Activated naive CD8-positive, alpha-beta T cell treated with anti-CD3 and anti-CD28 coated beads for 36 hours (primary cell): ENCODE measurements at places on chromosomes 1 and 21. TPM values are rescaled to one million over a fixed set of nuclear protein-coding genes. Genes with fewer than 3 reads are reported as not detected.

SAMD11 gene
- total RNA-seq = not detected

GBP5 gene
- total RNA-seq = 186 TPM

TP73 gene
- 0.58 TPM for total RNA-seq

NUDT4B gene
- 1.4 TPM for total RNA-seq

PRDM16 gene
- total RNA-seq = 0.12 TPM

ADAM30 gene
- total RNA-seq = not detected

TTC22 gene
- total RNA-seq = 5.3 TPM

TAS1R3 gene
- 0.06 TPM for total RNA-seq

LCE2A gene
- not detected for total RNA-seq

ADGRL4 gene
- not detected for total RNA-seq

DLGAP3 gene
- 0.74 TPM for total RNA-seq

GOLT1A gene
- 0.33 TPM for total RNA-seq

PADI2 gene
- total RNA-seq = 0.06 TPM

DNA sequence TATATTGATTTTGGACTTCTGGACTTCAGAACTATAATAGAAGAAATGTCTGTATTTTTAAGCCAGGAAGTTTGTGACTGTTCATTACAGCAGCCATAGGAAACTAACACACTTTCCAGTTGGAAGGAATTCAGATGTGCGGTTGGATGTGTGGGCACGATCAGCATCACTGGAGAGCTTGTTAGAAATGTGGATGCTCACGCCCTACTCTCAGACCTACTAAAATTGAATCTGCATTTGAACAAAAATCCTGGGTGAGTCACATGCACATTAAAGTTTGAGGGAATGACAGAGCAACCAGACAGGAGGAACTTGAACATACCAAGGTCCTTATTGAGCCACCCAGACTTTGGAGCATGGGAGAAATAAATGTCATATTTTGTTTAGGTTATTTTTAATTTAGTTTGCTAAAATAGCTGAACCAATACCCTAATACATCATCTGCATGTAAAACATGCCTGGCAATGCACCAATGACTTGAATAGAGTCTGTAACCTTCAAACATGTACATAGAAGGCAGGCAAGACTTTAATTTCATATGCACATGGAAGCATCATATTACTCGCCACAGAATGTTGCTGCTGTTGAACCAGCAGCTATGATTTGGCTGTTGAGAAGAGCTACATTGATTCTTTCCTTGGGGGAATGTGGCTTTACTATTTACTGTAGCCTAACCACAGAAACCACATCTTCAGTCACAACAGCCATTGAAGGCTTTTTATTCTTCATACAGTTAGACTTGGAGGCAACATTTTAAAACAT lies 346.2 kb downstream of the BARHL2 start:
- DNase-seq = no peak

GRCh38 chr1:43566382-43567044 lies 35.8 kb downstream of the PTPRF start:
- DNase-seq = no peak

DNA sequence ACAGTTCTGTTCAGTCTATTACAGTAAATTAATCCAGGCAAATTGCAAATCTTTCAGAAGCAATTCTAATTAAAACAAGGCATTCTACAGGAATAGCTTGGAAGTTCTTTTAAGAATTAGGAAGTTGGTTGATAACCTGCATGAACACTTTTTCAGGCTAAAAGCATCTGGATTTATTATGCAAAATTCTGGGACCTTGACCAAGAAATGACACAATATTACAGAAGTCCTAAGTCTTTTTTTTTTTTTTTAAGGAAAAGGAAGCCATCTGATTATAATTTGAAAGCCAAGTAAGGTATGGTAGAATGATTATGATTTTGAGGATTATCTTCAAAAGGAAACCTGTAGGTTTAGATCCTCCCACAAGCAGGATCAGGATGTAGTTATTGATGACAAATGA lies 74.7 kb upstream of the KCNK2 start:
- no peak for DNase-seq

DNA sequence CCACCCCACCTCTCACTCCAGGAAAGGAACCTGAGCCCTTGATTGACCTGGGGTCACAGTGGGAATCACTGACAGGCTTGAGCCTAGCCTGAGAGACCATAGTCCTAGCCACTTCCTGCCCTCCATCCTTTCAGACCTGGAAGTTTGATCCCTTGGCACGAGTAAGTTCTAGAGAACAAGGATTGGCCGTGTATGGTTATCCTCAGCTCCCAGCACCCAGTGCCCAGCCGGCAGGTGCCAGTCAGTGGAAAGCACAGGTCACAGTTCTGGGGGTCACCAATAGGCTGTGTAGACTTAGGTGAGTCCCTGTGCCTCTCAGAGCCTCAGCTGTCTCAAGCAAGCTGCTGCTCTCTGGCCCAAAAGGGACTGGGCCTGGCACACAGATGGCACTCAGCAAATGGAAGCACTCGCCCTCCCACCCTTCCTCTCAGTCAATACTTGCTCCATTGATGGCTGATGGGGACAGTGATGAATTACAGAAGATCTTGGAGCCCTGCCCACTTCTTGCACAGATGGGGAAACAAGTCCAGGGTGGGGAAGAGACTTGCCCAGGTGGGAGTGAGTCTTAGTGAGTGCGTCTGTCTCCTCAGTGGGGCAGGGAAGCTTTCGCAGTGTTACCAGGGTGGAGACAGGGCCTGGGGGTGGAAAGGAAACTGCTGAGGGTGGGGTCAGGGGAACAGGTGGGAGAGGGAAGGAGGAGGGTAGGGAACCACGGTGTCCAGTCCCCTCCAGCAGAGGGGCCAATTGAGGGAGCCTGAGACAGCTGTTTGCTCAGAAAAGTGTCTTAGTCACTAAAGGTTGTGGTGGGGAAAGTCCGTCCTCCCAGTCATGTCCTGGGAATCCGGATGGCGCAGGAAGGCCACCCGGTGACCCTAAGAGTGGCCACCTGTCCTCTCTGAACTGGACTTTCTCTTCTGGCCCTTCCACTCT lies 2.6 kb upstream of the KCNQ4 start:
- DNase-seq = no peak

DNA sequence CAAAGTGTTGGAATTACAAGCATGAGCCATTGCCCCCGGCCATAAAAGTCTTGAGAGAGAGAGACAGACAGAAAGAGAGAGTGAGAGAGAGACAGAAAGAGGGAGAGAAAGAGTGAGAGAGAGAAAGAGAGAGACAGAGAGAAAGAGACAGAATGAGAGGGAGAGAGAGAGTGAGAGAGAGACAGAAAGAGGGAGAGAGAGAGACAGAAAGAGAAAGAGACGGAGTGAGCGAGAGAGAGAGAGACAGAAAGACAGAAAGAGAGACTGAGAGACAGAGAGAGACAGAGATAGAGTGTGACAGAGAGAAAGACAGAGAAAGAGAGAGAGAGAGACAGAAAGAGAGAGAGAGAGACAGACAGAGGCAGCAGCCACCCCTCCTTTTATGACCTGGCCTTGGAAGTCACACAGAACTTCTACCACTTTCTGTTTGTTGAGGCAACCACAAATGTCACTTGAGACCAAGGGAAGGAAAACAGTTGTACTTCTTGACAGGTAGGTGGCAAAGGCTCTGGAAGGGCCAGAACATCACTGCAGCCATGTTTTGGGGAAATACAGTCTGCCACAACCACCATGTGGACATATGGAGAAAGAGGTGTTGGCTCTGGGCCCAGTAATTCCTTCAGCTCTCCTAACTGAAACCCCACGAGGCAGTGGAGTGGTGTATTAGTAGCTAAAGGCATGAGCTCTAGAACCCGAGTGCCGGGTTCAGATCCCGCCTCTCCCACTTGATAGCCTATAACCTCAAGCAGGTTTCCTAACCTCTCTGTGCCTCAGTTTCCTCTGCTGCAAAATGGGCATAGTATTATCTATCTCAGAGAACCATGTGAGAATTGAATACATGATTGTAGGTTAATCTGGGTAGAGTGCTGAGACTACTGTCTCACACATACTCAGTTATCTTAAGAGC lies 50.6 kb downstream of the TNFRSF8 start:
- no peak for DNase-seq

DNA sequence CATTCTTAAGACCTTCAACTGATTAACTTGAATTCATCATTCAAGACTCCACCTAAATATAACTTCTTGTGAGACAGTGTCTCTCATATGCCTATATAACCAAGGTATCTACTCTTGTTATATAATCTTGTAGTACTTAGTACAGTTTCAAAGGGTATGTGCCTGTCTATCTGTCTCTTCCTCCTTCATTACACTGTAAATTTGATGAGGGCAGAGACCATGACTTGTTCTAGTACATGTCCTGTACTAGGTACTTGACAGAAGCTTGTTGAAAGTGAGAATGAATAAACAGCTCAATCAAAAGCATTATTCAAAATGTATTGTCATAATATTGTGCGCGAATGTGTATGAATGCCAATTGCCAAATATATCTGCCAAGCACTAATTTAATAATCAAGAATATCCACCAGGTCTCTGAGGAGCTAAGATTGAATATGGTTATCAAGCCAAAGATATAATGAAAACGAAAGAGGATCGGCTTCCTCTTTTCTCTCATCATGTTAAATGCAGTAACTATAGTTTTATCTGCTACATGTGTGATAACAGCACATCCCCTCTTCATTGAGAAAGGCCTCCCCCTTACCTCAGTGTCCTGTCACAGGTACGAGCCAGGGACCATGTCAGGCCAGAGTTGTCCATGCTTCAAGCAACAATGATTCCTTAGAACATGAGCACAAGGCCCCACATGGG lies 117.3 kb downstream of the UCHL5 start:
- no peak for DNase-seq

- no peak for DNase-seq
Observed at GRCh38 chr1:53871773-53872484, 17.7 kb downstream of the YIPF1 start.

DNA sequence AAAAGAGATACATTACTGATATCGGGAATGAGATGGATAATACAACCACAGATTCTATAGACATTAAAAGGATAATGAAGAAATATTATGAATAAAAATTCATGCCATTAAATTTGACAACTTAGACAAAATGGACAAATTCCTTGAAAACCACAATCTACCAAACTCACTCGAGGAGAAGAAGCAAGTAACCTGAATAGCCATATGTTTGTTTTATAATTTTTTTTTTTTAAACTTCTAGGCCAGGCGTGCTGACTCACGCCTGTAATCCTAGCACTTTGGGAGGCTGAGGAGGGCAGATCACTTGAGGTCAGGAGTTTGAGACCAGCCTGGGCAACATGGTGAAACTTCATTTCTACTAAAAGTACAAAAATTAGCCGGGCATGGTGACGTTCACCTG lies 327.9 kb downstream of the VAV3 start:
- DNase-seq = no peak

DNA sequence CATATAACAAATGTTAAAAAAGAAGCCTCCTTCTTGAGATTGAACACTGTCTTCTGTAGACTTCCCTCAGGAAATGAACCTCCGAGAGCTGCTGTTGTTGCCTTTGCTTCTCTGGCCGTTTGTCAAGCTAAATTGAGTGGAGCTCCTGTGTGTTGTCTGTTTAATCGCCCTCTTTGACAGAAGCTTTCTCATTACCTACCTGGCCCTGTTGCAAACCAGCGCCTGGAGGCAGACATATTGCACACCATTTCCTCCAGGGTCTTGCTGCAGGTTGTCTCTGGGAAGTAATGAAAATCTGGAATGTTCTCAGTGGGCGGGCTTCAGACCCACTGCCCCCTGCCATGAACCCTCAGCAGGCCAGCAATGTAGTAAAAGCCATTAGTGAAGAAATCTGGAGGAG lies 83.3 kb downstream of the GABPA start:
- DNase-seq = no peak

DNA sequence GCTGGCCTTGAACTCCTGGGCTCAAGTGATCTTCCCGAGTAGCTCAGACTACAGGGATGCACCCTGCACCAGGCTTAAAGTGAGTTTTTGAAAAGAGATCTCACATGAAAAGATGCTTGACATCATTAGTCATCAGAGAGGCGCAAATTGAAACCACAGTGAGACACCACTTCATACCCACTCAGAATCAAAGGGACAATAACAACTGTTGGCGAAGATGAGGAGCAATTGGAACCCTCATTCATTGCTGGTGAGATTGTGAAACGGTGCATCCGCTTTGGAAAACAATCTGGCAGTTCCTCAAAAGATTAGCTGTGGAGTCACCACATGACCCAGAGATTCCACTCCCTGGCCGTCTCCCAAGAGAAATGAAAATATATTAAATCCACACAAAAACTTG lies 122.3 kb downstream of the PGBD5 start:
- no peak for DNase-seq

DNA sequence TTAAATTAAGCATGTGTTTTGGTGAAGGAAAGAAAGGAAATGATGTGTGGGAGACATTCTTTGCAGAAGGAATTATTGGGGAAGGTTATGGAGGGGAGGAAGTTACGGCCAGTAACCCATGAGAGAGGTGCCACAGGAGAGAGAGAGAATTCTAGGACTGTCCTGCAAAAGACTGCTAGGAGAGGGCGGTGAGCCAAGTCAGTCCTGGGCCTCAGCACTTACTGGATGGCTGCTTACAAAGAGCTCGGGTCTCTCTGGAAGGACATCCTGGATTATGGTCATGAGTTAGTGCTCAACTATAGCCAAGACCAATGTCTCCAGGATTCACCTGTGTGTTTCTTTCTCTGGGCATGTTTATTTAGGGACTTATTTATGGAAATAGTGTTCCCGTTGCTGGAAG lies 74.4 kb upstream of the HSD17B7 start:
- DNase-seq = no peak

- no peak for DNase-seq
Observed at GRCh38 chr21:45330851-45331261, 43.2 kb upstream of the POFUT2 start.

DNA sequence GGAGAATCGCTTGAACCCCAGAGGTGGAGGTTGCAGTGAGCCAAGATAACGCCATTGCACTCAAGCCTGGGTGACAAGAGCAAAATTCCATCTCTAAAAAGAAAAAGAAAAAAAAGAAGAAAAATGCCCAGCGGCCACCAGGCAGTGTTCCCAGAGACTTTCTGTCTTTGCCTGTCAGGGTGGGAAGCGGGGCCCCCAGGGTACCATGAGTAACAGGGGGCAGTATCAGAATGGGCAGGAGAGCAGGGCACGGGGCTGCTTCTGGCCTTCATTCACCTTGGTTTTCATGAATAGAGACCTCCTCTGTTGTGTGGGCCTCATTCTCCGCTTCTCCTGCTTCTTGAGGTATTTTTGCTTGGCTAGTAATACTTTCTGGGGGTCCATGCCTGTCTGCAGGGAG lies 20.4 kb downstream of the SLC26A9 start:
- DNase-seq = no peak

GRCh38 chr1:7856345-7856744 lies 3.5 kb upstream of the UTS2 start:
- DNase-seq = no peak

DNA sequence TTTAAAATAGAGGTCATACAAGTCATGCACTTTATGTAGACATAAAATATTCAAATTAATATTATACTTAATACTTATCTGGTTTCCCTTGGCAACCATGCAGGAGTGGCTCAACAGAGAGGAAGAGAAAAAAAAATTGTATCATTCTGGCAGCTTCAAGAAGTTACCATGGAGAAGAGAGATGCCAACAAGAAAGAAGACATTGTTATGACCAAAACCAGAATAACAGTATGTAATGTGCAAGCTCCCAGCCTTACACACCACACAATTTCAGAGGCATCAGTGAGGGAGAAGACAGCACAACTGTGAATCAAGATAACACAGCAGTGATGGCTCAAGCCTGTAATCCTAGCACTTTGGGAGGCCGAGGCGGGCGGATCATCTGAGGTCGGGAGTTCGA lies 49.1 kb upstream of the RCOR3 start:
- DNase-seq = no peak

- no peak for DNase-seq
Observed at GRCh38 chr1:18991585-18991984, 35.1 kb upstream of the IFFO2 start.
